Activated CD4-positive, alpha-beta memory T cell treated with anti-CD3 and anti-CD28 coated beads, Interleukin-2, amount 10 ng/mL, durations not matched to agents 7 days and 5 days (primary cell): ENCODE measurements at places on chromosomes 1 and 21. TPM values are rescaled to one million over a fixed set of nuclear protein-coding genes. Genes with fewer than 3 reads are reported as not detected.

The PTGS2 gene
- total RNA-seq, result 0.18 TPM

The S100B gene
- not detected for total RNA-seq

The HSD3B2 gene
- not detected for total RNA-seq

GRCh38 chr1:184768467-184768866 lies 13.8 kb upstream of the EDEM3 start:
- no peak for DNase-seq

DNA sequence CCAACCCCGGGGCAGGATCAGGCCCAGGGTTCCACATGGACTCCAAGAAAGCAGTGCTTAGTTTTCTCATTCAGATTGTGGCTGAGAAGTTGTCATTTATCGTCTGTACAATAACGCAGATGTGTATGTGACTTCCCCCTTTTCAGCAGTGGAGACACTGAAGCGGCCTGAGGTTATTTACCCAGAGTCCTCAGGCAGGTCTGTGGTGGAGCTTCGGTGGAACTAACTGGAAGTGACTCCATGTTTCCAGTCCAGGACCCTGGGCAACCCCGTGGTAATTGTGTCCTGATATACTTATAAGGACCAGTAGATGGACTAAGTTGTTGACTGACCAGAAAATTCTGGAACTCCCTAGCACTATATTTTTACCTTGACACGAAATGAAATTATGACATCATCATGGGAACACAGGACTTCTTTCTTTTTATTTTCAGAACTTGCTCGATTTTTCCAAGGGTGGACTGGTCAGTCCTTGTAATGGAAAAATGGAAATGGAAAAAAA lies 1.0 kb upstream of the IER5 start:
- no peak for DNase-seq

The RHD gene
- total RNA-seq, result not detected

DNA sequence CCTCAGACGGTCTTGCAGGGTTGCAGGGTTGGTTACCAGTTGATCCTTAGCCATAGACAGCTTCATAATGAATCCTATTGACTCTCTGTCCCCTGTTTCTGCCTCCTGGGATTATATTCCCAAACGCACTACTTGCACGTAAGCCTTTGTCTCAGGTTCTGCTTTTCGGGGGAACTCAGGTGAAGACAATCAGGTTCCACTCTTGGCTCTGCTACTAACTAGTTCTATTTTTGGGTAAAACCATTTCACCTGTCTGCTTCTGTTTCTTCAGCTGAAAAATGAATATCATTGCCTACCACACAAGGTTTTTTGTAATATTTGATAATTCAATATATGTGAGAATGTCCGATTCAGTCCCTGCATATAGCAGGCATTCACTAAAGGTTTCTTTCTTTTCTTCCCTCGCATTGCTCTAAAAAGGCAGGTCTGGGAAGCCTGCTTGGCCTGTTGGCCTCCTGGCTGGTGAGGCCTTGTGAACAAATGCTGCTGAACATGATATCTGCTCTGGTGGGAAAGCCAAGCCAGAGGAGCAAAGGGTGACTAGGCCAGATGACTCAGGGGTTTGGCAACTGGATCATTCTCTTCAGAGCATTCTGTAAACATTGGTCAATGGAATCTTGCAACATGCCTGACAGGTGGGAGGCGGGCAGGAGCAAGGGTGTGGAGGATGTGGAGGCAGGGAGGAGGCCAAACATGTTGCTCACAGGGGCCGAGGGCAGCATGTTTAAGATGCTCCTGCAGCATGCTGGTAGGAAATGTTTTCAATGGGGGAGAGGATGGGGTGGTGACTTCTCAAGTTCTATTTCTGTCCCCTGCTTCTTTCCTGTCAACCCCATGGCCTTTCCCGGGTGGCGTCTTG lies 23.8 kb downstream of the IER5 start:
- no peak for DNase-seq

DNA sequence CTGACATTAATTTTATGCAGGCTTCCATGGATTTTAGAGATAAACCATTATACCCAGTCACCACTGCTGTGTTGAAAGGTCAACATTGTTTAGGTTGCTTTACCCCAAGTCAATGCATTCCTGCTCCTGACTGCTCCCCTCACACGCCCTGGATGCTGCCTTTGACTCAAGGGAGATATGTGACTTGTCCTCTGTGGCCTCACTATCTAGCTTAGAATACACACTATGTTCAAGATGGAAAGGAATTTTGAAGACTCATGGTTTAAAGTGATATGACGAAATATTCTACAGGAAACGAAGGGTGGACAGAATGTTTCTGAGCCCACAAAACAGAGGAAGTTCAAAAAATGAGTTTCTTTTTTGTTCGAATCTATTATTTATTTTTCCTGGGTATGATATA lies 170.4 kb upstream of the NR5A2 start:
- no peak for DNase-seq

DNA sequence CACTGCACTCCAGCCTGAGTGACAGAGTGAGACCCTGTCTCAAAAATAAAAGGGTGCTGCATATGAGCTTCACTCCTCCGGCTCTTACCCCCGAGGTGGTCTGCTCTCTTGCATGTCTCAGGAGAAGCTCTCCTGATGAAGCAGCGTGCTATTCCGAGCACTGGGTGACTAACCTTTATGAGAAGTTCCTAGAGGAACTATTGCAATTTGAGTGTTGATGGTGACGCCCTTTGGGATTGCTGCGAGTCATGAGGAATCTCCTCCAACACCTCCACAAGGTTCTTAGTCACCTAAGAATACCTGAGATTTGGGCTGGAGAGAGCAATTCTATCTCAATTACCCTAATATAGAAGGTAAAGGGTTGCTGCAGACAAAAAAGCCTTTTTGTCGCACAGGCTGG lies 40.8 kb upstream of the TINAGL1 start:
- DNase-seq, result no peak

The LUZP1 gene
- total RNA-seq, result 19.4 TPM

The TRIM46 gene
- 18.3 TPM for total RNA-seq

- DNase-seq, result no peak
Observed at GRCh38 chr1:39048745-39049370, 22.7 kb downstream of the NDUFS5 start.

GRCh38 chr1:160416369-160416768 lies 16.0 kb downstream of the VANGL2 start:
- DNase-seq, result no peak

DNA sequence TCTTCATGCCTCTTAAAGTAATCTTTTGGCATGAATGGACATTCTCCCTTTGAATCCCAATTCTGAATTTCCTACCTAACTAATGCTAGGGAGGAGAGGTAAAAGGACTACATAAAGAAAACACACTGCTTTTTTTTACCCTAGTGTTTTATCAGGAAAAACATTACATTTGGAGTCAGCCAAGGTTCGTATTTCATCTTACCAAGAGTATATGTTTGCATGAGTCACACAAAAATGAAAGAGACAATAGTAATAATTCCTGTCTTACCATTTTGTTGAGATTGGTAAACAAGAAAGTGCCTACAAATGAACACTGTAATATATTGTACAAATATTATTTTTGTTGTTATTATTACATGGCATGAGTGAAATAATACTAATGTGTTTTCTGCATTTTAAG lies 112.9 kb upstream of the WARS2 start:
- no peak for DNase-seq

DNA sequence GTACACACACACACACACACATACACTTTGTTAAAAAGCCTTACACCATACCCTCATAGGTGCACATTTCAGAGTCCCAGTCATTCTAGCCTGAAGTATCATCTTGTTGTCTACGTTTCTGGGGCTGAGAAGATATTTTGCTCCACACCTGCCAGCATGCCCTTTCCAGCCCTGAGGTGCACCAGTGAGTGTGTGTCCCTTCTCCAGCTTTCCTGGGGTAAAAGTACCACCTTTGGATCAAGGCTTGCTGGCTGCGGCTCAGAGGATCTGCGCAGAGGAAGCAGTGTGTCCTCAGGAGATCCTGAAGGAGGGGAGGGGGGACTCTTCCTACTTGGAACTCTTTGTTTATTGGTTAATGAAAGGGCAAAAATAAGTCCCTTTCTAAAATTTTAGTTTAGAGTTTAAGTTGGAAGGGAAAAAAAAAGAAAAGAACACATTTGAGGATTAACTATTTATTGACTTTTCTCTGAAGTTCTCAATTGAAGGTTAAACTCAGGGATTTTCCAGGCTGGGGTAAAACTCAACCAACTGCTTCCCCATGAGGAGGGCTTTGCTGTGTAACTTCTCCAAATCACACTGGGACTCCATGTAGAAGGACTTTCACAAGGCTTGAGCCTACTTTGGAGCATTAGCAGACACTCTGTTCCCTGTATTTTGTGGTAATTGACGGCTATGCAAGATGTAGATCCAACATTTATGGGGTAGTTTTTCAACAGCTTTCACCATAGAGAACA lies 200.3 kb upstream of the SGIP1 start:
- peak; percentile 34 for DNase-seq

DNA sequence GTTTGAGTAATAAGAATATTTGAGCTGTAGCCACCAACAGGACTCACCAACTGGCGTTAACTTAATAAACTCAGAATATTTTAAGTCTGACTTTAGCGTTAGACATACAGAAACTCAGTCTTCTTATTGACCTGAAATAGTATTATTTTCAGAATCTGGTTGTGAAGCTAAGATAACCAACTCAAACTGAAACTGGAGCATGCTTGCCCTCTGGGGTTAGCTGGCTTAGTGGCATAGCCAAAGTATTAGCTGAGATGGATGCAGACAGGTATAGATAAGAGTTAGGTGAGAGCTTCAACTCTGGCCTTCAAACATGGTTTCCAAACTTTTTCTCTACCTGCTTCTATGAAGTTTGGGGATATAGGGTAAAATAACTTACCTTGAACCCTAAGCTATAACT lies 40.5 kb downstream of the AMY1C start:
- DNase-seq, result no peak

DNA sequence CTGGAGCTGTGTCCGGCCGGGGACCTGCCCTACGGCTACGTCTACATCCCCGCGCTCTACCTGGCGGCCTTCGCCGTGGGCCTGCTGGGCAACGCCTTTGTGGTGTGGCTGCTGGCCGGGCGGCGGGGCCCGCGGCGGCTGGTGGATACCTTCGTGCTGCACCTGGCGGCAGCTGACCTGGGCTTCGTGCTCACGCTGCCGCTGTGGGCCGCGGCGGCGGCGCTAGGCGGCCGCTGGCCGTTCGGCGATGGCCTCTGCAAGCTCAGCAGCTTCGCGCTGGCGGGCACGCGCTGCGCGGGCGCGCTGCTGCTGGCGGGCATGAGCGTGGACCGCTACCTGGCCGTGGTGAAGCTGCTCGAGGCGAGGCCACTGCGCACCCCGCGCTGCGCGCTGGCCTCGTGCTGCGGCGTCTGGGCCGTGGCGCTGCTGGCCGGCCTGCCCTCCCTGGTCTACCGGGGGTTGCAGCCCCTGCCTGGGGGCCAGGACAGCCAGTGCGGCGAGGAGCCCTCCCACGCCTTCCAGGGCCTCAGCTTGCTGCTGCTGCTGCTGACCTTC lies 412 bp downstream of the GPR25 start:
- no peak for DNase-seq

The CYP4A22 gene
- total RNA-seq, result not detected

The SLC44A5 gene
- 0.98 TPM for total RNA-seq

The SLAMF6 gene
- 33.8 TPM for total RNA-seq

DNA sequence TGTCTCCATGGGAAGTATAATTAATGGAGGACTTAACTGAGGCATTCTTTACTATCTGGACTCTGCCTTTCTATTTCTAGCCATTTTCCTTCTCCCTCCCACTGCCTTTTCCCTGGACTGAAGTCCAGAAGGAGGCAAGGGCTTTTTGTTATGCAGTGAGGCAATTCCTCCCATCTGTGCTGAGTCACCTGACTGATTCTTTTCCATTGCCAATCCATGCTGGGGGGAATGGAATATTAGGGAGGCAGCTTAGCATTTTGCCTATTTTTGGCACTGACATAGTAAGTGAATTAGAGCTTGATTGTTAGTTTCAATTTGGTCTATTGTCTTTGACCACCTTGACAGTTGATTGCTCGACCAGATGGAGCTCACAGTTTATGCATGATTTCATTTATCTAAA lies 1000.6 kb upstream of the PRMT6 start:
- DNase-seq, result no peak

DNA sequence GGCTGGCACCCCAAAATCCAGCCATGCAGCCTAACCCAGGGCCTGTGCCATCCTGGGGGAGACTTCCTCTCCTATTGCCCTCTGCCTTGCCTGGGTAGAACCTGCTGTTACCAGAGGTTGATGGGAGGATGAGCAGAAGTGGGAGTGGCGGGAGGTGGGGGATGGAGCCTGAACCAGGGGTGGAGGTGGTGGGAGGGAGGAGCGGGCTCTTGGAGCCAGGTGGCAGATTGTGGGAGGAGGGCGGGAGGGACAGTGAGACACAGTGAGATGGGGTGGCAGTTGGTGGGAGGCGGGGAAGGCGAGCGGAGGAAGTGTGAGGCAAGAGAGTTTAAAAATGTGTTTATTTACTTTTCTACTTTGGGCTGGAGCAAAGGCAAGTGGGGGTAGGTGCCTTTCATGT lies 87.3 kb downstream of the KCNJ6 start:
- DNase-seq, result no peak

GRCh38 chr1:65056866-65057265 lies 90.5 kb upstream of the JAK1 start:
- DNase-seq, result no peak

DNA sequence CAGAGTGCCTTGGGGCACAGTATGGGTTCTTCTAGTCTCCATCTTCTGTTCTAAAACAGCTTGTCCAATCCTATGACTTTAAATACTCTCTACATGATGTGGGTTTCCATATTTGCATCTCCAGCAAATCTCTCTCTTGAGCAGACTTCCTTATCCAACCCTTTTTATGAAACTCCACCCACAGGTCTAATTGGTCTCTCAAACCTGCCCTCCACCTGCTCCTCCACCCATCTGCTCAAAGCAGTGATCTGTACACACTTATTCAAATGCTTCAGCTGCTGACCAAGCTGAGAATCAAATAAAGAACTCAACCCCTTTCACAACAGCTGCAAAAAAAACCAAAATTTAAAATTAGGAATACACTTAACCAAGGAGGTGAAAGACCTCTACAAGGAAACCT lies 11.5 kb downstream of the MCOLN2 start:
- no peak for DNase-seq

DNA sequence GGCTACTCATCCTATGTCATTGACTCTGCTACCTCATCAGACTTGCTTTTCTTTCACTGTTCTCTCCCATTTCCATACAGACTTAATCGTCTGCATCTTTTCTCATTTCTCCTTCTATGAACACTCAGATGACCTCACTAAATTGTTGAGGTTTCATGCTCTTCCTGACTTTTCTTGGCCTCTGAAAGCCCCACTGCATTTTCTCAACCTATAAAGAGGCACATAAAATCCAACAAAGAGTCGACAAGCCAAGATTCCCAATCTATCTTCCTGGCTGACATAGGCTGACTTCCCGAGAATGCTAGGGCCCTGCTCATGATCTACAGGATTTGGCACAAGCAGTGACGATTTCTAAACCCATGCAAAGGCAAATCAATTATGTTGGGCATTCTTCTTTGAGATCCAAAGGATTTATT lies 280.8 kb upstream of the DPYD start:
- no peak for DNase-seq

The LPAR3 gene
- 1.7 TPM for total RNA-seq

The GJA5 gene
- not detected for total RNA-seq

The S100A1 gene
- total RNA-seq, result not detected

GRCh38 chr1:119080586-119080985 lies 59.9 kb downstream of the WARS2 start:
- no peak for DNase-seq
